ENCODE measurements at places on chromosomes 16 and 17.

GRCh38 chr17:38355251-38355650, 3.6 kb downstream of the SOCS7 start:
- no peak for DNase-seq

- DNase-seq = no peak
These were observed 57.7 kb downstream of the SHISA9 start for GRCh38 chr16:12959072-12959471.

DNA sequence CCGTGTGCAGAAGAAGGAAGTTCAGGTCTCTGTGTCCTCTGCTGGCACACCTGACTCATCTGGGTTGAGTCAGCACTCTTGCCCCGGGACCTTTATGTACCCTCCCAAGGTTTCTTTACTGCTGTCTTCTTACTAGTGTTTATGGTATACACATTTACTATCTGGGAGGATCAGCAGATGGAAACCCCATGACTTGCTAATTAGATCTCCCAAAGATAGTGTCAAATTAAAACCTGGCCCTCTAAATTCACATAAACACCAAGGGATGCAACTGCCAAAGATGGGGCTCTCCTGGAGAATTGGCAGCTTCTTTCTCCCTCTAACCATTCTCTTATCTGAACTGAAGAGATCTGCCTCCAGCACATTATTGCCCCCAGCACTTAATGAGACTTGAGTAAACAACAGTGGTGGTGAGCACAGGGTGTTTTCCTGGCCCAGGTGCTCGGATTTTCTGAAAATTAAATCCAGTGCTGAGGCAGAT, 718.1 kb upstream of the SOX9 start:
- no peak for DNase-seq

DNA sequence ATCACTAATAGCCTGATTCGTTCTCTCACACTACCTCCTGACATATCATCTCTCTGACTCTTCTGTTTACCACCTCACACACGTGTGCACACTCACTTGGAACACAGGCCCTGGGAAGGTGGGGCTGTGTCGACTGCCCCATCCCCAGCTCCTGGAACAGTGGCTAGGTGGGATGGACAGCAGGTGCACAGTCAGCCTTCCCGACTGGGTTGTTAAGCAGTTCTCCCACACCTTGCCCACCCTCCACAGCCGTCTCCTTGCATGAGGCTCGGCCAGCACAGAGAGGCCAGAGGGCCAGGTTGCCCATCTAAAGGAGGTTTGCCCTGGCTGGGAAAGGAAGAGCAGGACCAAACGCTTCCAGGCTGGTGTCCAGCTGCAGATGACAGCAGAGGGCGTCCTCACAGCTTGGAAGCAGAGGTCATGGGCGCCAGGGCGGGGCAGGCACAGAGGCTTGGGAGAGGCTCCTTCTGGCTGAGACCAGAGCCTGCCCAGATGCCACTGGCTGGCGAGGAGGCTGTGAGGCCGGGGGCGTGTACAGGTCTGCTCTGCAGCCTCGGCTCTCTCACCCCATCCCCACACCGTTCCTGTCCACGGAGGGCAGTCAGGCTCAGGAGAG, 92.8 kb downstream of the AMFR start:
- no peak for DNase-seq

- DNase-seq = no peak
These were observed 45.1 kb downstream of the AHSP start for GRCh38 chr16:31572821-31573220.

GRCh38 chr17:66676421-66676820, 158.5 kb upstream of the CACNG5 start:
- DNase-seq = no peak

DNA sequence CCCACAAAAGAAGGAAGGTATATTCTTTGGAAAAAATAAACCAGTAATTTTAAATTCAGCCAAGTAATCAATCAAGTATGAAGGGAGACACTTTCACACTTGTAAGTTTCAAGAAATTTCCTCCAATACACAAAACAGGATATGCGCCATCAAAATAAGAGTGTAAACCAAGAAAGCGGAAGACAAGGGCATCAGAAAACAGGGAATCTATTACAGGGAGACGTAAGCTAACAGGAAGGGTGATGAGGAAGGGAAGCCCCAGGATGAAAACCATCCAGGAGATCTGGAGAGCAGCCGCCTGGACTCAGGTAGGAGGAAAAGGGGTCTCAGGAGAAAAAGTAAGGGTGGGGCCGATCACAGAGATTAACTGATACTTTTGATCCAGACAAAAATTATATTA, 31.8 kb upstream of the PITPNM3 start:
- no peak for DNase-seq

DNA sequence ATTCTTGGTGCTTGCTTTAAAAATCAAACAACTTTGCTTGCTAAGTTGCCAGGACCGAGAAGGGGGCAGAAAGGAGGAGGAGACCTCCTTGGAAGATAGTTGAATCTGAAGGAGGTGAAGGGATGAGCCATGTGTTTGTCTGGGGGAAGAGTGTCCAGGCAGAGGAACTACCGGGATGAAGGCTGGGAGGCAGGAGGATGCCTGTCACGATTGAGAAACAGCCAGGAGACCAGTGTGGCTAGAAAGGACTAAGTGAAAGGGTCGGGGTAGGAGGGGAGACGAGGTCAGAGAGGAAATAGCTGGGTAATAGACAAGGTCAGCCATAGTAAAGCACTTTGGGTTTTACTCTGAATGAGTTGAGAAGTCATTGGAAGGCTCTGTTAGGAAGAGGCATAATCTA, 38.9 kb upstream of the CSNK2A2 start:
- DNase-seq = no peak

- DNase-seq = no peak
These were observed 15.8 kb downstream of the TSPOAP1 start for GRCh38 chr17:58312829-58313228.

- DNase-seq = peak; percentile 95
These were observed 4.2 kb downstream of the ARMC7 start for GRCh38 chr17:75113798-75114551.

DNA sequence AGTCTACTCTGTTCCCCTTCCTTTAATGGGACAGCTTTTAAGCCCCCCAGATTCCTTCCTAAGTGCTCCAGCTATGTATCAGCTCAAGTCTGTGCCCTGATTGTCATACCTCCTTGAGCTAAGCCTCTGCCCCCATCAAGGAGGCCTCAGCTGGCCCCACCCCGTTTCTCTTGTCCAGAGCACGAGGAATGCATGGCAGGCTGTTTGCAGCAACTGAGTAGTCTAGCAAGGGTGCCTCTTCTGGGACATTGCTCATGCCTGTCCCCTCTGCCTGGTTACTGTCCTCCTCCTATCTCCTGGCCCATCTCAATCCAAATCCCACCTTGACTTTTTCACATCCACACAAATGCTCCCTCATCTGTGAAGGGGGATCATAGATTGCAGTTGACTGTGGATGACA, 27.8 kb upstream of the TMEM220 start:
- DNase-seq = no peak

DNA sequence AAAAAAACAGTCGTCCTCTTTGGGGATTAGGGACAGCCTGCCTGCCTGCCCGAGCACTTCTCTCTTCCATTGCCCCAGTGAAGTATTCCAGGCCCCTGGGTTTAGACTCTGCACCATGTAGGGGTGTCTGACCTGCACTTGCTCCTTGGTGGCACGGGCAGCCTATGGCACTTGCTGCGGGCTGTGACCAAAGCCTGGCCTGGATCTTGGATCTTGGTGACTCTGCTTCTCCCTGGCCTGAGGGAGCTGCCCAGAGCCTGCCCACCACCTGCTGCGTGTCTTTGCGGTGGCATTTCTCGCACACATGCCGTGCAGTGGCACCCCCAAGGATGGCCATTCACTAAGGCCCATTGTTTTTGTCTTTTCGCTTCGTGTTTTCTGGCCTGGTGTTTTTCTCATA, 6.1 kb upstream of the STH start:
- DNase-seq = no peak

GRCh38 chr17:15036238-15036637, 228.9 kb downstream of the PMP22 start:
- DNase-seq = no peak

GRCh38 chr17:56795221-56795865, 38.4 kb downstream of the C17orf67 start:
- no peak for DNase-seq

GRCh38 chr17:4407851-4408250, 25.9 kb upstream of the SPNS3 start:
- DNase-seq = no peak

- DNase-seq = no peak
These were observed 68.3 kb downstream of the MPRIP start for GRCh38 chr17:17110520-17110919.

DNA sequence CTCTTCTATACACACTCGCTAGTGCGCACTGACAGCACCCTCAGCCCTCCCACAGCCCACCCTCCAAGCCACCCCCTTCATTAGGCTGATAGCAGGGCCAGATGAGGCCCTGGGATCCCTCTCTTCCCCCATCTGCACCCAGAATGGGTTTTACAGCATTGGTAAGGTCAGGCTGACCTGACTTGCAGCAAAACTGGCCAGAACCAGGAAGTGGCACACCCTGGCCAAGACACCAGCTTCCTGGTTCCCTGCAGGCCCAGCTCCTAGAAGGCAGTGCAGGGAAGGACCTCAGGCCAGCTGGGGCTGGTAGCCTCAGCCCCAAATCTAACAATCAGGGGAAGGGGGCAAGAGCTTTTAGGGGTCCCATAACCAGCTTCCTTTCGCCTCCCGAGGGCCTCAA, 50.0 kb upstream of the MRPS23 start:
- no peak for DNase-seq

DNA sequence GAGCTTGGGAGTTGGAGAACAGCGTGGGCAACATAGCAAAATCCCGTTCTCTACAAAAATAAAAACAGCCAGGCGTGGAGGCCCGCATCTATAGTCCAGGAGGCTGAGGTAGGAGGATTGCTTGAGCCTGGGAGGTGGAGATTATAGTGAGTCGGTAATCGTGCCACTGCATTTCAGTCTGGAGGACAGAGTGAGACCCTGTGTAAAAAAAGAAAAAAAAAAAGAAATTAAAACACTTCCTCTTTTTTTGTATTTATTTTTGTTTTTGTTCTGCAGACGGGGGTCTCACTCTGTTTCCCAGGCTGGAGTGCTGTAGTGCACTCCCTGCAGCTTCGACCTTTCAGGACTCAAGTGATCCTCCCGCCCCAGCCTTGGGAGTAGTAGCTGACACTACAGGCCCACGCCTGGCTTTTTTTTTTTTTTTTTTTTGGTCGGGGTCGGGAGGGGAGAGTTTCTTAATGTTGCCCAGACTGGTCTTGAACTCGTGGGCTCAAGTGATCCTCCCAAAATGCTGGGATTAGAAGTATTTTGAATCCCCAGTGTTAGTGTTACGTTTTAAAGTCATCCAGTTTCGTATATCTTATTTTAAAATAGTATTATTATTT, 1.5 kb downstream of the IST1 start:
- no peak for DNase-seq

- no peak for DNase-seq
These were observed 43.6 kb upstream of the MMP2 start for GRCh38 chr16:55435387-55435786.

GRCh38 chr16:79047337-79047736, 553.2 kb downstream of the MAF start:
- DNase-seq = peak; percentile 36

GRCh38 chr17:75755990-75756389, 9.0 kb downstream of the GALK1 start:
- DNase-seq = no peak

Data from CD4-positive, alpha-beta T cell treated with Interleukin-2 at 100 ng/mL for 4 hours (primary cell).